ENCODE measurements at places on chromosomes 3 and 15. TPM values are rescaled to one million over a fixed set of nuclear protein-coding genes. Genes with fewer than 3 reads are reported as not detected.

- no peak for DNase-seq
Observed at GRCh38 chr3:197428952-197429351, 126.8 kb downstream of the BDH1 start.

Gene RLBP1
- polyA plus RNA-seq = not detected

GRCh38 chr3:104555728-104556127 lies 811.0 kb upstream of the ALCAM start:
- DNase-seq = no peak

Gene LMAN1L
- polyA plus RNA-seq = 0.03 TPM

DNA sequence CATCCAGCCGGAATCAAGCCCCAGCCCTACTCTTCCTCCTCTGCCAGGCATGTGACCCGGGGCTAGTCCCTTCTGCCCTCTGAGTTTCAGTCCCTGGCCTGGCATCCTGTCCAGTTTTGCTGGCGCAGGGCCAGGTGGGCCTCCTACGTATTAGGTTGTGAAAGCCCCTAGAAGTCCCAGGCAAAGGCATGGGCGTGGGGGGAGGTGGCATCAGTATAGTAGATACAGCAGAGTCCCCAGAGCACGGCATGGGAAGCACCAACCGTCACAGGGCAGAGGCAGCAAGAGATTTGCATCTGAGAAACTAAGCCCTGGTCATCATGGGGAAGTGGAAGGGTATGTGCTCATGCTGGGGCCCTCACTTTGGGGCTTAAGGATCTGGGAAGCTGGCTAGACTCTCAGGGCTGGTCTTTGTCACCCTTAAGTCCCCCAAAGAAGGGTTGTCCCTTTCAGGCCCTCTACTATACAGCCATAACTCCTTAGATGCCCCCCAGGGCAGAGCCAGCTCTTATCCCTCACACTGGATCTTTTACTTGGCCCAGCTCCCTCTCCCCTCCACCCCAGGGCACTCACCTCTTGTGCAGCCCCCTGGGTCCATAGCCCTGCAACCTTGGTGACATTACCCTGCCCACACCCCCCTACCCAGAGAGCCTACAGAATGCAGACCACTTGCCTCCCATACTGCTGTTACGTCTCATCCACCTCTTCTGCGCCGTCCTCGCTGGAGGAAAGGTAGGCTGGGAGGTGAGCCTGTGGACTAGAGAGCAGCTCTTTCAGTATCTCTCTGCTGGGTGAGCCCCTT lies 11.3 kb downstream of the NBEAL2 start:
- DNase-seq = no peak

DNA sequence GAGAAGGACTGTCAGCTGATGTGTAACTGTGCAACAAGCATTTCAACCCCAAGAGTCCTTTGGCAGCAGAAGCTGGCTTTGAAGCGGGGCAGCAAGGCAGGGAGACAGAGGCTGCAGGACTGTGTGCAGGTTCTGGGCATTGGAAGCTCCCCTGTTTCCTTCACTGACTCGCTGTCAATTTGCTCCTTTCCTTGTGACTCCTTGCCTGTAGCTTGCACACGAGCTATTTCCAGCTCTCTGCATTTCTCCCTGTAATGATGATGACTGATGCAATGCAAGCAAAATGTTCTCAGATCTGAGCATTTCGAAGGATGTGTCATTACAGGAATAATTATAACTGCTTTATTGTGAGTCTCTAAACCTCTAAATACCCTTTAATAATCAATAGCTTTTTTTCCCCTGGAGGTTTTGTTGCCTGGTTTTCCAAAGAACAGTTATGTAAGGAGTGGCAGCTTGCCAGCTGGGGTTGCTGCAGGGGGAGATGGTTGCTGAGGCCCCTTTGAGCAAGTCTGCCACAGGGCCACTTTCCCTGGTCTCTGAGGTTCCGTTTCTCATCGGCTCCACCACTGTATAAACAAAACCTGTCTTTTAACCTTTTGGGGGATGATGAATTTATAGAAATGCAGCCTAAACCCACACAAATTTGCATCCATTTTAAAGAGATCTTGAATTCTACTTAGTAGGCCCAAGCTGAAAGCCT lies 2.8 kb downstream of the APOD start:
- DNase-seq = no peak

- DNase-seq = no peak
Observed at GRCh38 chr3:34150992-34151391, 352.6 kb downstream of the PDCD6IP start.

Gene ANKRD63
- polyA plus RNA-seq = not detected

Gene BCL2A1
- polyA plus RNA-seq = 0.37 TPM

GRCh38 chr3:140428380-140428779 lies 249.5 kb upstream of the TRIM42 start:
- DNase-seq = no peak

- no peak for DNase-seq
Observed at GRCh38 chr3:22245811-22246583, 495.0 kb upstream of the ZNF385D start.

Gene PDZRN3
- 17.7 TPM for polyA plus RNA-seq

DNA sequence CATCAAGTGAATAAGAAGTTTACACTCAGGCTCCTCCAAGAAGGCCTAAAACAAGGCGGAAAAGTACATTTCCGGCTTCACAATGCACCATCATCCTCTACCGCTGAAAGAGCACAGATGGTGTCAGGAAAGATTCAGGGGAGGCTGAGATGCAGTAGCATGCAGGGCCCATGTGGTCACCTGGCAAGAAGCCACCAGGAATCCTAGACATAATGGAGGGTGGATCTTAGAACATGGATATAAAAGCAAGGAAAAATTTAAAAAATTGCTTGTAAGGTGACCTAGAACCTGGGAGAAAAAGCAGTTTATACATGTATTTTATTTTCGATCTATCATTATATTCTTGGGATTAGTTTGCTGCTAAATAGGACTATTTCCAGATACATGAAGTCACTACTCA lies 21.9 kb upstream of the OTOL1 start:
- no peak for DNase-seq

DNA sequence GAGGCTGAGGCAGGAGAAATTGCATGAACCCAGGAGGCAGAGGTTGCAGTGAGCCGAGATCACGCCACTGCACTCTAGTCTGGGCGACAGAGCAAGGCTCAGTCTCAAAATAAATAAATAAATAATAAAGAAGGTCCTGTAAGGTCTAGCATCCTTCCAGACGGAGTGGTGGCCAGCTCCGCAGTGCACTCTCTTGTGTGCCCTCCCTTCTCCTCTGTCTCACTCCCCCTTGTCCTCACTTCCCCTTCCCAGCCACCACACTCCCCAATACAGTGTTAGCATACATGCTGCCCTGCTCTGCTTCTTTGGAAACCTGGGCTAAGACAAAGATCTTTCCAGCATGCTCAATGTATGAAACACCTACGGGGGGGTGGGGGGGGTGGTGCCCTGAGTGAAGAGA lies 3.4 kb upstream of the CLN6 start:
- no peak for DNase-seq

Gene STARD9
- polyA plus RNA-seq = 2.3 TPM

DNA sequence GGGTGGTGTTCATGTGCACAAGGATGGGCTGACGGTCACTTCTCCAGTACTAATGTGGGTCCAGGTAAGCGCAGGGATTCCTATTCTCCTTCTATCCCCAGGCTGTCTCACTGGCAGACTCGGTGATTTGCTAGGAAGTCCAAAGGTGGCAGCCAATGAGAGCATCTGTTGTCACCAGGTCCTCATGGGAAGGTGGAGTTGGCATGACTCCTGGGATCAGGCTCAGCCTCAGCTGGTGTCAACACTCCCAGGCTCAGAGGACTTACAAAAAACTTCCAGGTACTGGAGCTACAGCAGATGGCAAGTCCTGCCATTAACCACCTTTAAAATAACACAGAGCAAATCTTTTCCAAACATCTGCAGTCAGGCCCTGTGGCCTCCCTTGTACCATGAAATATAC lies 13.8 kb downstream of the XYLB start:
- no peak for DNase-seq

DNA sequence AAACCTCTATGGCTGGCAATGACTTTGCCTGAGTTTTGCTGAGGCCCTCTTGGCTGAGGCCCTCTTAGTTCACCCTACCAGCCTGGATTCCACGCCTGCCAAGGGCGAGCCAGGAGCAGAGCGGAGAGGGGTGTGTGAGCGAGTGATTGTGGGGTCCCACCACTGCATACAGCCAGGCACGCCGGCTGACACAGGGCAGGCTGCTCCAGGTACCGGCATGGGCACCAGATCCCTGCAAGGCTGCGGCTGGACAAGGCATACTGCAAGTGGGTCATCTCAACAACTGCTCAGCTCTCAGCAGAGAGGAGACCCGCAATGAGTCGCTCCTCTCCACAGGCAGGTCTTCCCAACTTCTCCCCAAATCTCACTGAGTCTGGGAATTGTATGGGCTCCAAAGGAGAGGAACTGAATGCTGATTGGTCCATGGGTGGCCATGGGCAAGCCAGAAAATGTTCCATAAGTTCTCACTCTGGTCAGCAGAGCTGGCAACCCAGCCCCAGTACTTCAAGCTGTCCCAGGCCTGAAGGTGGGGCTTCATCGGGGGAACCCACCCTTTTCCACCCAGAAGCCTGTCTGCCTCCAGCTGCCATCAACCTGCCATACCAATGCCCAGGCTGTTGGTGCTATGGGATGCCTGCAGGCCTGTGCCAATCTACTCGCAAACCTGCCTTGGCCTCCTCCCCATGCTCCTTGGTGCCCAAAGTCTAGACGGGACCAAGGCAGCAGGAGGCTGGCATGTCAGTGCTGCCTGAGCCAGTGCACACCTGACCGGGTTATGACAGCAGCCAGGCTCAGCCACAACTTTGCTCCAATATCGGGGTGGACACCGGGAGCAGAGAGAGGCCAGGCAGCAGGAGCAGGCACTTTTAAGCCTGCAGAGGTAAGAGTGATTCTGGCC lies 1273.6 kb upstream of the GBE1 start:
- no peak for DNase-seq

Gene MAGEL2
- 0.04 TPM for polyA plus RNA-seq

Gene PTX3
- polyA plus RNA-seq = 16.5 TPM

GRCh38 chr15:76208786-76209424 lies 102.4 kb downstream of the ETFA start:
- DNase-seq = no peak

Gene GOLGA6A
- polyA plus RNA-seq = not detected

Gene INSYN1
- 134 TPM for polyA plus RNA-seq

DNA sequence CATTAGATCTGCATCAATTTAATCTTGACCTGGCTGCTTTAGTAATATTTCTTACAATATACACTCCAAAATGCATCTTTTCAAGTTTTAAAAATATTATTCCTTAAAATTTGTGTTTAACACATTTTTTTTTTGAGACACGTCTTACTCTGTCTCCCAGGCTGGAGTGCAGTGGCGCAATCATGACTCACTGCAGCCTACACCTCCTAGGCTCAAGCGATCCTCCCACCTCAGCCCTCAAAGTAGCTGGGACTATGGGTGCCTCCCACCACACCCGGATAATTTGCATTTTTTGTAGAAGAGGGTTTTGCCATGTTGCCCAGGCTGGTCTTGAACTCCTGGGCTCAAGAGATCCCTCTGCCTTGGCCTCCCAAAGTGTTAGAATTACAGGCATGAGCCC lies 73.6 kb downstream of the ETV5 start:
- no peak for DNase-seq

- DNase-seq = no peak
Observed at GRCh38 chr3:187951452-187952190, 202.3 kb upstream of the LPP start.
